ENCODE measurements at places on chromosomes 5 and 9. TPM values are rescaled to one million over a fixed set of nuclear protein-coding genes. Genes with fewer than 3 reads are reported as not detected.

GRCh38 chr5:14264605-14265316 is 121.6 kb downstream of the TRIO start:
- peak; percentile 96 for DNase-seq

DNA sequence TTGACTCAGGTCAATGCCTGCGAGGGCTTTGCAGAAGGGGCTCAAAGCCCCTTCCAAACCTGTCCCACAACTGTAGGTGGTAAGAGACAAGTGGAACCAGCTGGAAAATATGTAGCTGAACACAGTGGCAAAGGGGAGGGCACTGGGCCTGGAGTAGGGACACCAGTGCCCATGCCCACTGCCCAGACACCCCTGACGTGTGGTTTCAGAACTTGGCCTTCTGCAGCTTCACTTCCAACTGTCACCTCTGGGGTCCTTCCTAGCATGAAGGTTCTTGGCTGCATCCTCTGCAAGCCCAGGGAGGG is 233.1 kb upstream of the IRX1 start:
- DNase-seq: no peak

DNA sequence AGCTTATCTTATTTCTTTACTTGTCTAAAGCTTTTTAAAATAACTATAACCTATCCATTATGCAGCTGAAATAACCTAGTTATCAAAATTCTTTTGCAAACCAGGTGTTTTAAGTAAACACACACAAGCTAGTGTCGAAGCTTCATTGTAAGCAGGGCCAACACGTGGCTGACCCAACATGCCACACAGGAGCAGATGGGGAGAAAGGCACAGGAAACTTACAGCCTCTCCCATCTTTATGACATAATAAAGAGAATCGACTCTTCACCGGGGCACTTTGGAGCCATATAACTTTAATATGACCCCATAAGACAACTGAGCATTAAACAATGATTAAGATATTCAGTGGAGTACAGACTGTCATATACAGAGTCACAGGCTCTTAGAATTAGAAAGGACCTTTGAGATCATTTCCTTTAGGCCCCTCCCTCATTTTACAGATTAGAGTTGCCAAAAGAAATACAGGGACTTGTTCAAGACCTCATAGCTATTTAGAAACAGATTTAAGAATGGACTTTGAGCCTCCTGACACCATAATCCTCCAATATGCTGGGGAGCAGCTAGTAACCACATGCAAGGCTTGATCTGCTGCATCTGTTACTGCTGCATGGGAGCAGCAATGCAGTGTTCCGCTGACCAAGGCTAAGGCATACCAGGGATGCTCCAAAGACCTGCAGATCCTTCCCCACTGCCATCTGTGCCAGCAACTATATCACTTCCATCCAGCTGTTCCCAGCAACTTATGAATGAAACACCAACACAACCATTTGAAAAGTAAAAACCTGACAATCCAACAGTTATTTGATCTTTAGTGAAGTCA is 75.4 kb downstream of the RASEF start:
- DNase-seq: no peak

DNA sequence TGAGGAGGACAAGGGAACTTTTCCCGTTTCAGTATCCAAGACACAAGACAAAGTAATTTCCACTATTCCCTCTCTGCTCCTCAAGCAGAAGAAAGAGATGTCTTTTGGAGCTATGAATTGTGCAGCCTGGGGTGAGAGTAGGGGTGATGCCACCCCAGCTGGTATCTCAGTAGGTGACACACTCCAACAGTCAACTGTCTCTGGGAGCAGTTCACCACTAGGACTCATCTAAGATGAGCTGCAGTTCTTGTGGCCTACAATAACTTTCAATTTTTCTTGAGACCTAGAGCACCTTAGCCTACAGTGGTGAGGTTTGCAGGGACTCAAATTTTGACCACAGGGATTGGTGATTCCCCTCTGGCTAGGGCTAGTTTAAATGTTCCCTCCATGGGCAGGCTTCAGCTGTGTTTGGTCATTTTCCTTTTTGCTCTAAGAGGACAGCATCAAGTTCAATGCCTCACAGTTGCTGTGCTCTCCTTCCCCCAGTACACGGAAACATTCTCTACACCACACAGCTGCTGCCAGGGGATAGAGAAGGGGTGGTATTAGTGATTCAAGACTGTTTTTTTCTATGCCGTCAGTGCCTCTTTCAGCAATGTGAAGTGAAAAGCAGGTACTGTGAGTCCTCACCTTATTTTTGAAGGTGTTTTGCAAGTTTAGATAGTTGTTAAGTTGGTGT is 278.6 kb upstream of the RORB start:
- DNase-seq: no peak

HTR1A gene
- not detected for total RNA-seq

DNA sequence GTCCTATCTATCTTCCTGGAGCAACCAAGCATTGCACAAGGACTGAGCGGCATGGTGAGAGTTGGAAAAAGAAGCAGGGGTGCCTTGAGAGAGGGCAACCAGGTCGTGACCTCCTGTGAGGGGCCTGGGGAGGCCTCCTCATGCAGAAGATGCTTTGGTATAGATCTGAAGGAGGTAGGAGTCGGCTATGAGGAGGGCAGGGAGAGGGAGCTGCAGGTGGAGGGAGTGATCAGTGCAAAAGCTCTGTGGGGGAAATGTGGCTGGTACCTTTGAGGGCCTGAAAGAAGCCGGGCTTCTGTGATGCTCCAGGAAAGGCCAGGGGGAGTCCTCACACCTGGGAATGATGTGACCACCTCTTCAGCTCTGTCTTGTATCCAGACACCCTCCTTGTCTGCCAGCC is 3.6 kb upstream of the SLC25A48 start:
- peak; percentile 26 for DNase-seq

GRCh38 chr9:128499920-128500319 is 4.6 kb upstream of the GLE1 start:
- DNase-seq: peak; percentile 72

DNA sequence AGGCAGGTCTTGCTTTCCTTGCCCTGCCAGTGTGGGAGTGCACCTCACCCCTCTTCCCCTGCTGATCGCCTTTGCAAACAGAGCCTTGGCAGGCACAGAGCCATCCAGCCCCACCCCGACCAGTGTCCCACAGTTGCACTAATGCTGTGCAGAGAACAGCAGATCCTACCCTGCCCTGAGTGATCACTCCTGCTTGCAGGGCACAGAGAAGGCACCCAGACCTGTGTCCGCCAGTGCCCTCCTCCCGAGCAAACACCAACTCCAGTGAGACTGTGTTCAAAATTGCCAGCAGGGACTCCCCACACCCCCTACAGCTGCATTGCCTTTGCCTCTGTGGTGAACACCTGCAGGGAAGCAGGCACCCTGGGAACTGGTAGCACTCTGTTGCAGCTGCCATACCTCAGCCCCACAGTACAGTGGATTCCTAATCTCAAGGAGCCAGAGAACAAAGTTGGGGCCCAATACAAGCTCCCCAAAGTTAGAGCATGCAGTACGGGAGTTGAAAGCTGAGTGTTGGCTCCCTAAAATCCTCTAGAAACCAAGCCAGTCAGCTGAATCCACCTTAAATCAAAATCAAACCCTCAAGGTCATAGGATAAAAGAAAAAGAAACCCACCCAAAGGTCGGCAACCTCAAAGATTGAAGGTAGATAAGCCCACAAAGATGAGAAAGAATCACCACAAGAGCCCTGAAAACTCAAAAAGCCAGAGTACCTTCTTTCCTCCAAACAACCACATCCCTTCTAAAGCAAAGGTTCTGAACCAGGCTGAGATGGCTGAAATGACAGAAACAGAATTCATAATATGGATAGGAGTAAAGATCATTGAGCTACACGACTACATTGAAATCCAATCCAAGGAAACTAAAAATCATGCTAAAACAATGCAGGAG is 92.9 kb upstream of the PIK3R1 start:
- DNase-seq: no peak

GRCh38 chr5:59760785-59761348 is 132.7 kb downstream of the PDE4D start:
- no peak for DNase-seq

All from chondrocyte (in vitro differentiated cells).